Heart left ventricle (tissue), 16 donors: ENCODE measurements at places on chromosomes 5 and 9. TPM values are rescaled to one million over a fixed set of nuclear protein-coding genes. Genes with fewer than 3 reads are reported as not detected.

DNA sequence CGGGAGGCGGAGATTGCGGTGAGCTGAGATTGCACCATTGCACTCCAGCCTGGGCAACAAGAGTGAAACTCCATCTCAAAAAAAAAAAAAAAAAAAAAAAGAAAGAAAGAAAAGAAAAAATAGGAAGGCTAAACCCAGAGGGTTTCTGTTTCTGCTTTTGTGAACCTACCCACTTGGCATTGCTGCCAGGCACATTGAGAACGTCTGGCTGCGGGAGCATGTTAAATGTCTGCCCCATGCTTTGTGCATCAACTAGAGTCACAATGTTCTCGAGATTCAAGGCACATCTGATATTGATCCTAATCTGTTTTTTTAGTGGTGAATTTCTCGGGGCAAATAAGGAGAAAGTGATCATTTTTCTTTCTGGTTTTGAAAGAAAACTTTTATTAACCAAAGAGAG is 2.8 kb downstream of the SLC25A25 start:
- no peak for DNase-seq

- DNase-seq, result peak; percentile 97
Observed at GRCh38 chr9:135961277-135961715, at the start of gene UBAC1. Gene UBAC1 (minus strand): TSS chr9:135961373. CDS start chr9:135961162, 211 bp downstream.

DNA sequence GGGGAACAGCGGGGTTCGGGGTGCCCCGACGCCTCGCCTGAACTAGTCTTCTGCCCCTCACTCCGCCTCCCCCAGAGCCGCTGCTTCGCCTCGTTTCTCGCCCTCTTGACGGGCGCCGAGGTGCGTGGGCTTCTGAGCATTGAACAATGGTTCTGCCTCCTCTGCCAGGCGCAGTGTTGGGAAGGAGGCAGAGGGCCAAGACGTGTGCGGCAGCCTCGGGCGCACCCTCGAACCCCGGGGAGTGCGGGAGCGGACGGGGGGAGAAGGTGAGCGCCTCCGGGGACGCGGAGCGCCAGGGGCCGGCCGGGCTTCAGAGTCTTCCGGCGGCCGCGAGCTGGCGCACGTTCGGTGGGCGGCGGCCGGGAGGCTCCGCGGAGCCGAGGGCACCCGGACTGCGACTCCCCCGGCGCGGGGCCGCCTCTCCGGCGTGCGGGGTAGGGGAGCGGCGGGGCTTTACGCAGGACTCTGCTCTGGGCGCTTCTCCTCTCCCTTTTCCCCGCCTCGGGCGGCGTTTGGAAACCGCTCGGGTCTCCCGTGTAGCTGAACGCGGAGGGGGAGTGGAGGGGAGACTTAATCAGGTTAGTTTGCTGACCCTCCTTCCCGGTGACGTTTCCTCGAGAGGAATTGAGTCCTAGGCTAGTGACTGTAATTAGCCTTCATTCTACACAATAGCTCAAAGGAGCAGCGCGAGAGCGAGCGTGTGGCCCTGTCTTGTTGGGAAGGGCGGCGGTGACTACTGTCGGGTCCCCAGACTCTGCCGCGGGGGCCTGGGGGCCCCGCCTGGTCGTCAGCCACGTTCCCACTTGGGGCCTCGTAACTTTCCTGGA is 1.1 kb downstream of the VLDLR start:
- peak; percentile 20 for DNase-seq

Gene LCN9
- total RNA-seq, result not detected

Gene PFN3
- total RNA-seq, result not detected

Gene EXD3
- total RNA-seq, result 7.8 TPM

GRCh38 chr9:78618735-78619134 is 321.8 kb downstream of the PSAT1 start:
- DNase-seq, result no peak

Gene CSNK1A1
- 210 TPM for total RNA-seq

GRCh38 chr9:97041898-97042297 is 3.0 kb upstream of the CTSV start:
- DNase-seq, result no peak

Gene NR5A1
- total RNA-seq, result not detected

- no peak for DNase-seq
Observed at GRCh38 chr9:93591301-93592007, 15.1 kb downstream of the PHF2 start.

Gene GABRA1
- not detected for total RNA-seq

- no peak for DNase-seq
Observed at GRCh38 chr5:99614888-99615287, 686.1 kb upstream of the CHD1 start.

- DNase-seq, result no peak
Observed at GRCh38 chr5:158435161-158435616, 576.2 kb upstream of the CLINT1 start.

Gene SLC6A18
- not detected for total RNA-seq

- DNase-seq, result no peak
Observed at GRCh38 chr9:109963079-109963478, 183.1 kb downstream of the PALM2AKAP2 start.

GRCh38 chr5:37553720-37554404 is 174.7 kb downstream of the WDR70 start:
- no peak for DNase-seq

GRCh38 chr9:61674465-61674864 is 484.6 kb downstream of the SPATA31A7 start:
- no peak for DNase-seq

Gene PRUNE2
- total RNA-seq, result 0.82 TPM

DNA sequence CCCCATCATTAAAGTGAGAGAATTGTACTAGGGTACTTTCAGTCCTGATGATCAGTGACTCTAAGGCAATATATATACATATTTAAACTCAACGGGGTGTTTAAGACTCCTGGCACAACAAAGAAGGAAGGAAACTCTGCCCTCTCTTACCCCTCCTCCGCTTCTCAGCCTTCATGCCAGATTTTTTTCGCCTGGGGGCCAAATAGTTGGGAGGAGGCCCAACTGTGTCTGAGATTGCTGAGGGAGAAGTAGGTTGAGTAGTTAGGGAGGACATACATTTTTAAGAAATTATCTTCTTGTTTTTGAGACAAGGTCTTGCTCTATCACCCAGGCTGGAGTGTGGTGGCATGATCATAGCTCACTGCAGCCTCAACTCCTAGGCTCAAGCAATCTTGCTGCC is 127.7 kb upstream of the SHB start:
- no peak for DNase-seq

- DNase-seq, result no peak
Observed at GRCh38 chr5:118185018-118185417, 803.3 kb downstream of the DTWD2 start.

DNA sequence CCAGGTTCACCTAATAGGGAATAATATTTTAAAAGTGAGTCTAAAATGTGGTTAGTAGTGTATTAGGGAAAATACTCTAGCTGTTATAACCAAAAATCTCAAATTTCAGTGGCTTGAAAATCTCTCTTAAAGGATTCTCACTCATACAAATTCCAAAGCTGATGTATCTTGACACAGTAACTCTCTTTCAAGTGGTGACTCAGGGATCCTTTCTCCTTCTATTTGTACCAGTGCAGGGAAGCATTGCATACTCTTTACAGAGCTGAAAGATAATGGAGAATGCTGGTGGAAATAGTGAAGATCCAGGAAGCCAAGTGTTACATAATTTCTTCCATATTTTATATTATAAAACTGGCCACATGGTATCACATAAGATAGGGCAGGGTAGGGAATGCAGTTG is 560.2 kb upstream of the CDH9 start:
- no peak for DNase-seq

Gene SLC36A3
- not detected for total RNA-seq

Gene NMUR2
- total RNA-seq, result not detected

- DNase-seq, result no peak
Observed at GRCh38 chr5:54996466-54996865, 11.1 kb upstream of the ESM1 start.

DNA sequence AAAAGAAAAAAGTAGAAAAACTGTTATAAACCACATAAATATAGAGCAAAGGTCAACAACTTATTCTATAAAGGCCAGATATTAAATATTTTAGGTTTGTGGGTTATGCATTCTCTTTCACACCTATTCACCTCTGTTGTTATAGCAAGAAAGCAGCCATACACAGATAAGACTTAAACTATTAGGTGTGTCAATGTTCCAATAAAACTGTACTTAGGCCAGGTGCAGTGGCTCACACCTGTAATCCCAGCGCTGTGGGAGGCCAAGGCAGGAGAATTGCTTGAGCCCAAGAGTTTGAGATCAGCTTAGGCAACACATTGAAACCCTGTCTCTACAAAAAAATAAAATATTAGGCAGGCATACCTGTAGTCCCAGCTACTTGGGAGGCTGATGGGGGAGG is 314.7 kb downstream of the BNC2 start:
- DNase-seq, result no peak

GRCh38 chr5:61290791-61291210 is 41.3 kb upstream of the ZSWIM6 start:
- no peak for DNase-seq

- DNase-seq, result no peak
Observed at GRCh38 chr5:75412111-75412990, 75.3 kb downstream of the HMGCR start.

Gene MAMDC2
- 3.7 TPM for total RNA-seq

Gene CDX1
- not detected for total RNA-seq

Gene FAM170A
- total RNA-seq, result not detected

DNA sequence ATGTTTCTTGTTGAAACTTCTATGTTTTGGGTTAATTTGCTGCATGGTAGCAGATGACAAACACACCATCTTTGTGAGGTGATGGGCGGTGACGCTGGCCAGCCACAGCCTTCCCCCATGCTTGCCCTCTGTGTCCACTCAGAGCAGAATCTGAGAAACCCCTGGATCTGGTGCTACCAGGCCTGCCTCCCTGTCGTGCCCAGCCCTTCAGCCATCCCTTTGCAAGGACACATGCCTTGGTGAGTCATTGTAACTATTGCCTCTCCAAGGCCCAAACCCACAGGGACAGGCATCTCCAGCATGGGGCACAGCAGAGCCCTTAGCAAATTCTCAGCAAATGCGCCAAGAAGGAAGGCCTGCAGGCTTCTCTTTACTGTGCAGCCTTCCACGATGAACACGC is 48.1 kb upstream of the FCN1 start:
- no peak for DNase-seq

GRCh38 chr5:95718203-95718602 is 12.9 kb upstream of the RHOBTB3 start:
- no peak for DNase-seq

DNA sequence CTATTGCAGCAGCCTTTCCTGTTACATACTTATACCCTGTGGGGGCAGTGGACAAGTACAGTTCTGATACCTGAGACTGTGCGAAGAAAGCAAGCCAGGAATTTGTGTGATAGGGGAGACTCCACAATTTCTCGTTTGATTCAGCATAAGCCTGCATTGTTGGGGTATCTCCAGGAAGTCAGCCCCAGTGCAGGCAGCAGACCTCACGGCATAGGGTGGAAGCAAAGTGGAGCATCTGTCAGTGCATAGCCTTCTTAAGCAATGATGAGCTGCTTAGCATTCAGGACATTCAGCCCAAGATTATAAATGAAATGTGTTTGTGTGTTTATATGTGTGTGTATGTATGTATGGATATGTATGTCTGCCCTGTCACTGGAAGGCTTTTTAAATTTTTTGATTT is 157.0 kb downstream of the SH3GL2 start:
- DNase-seq, result no peak

Gene SLC27A6
- 33.5 TPM for total RNA-seq

GRCh38 chr5:6729386-6730310 is 16.4 kb downstream of the TENT4A start:
- DNase-seq, result no peak

DNA sequence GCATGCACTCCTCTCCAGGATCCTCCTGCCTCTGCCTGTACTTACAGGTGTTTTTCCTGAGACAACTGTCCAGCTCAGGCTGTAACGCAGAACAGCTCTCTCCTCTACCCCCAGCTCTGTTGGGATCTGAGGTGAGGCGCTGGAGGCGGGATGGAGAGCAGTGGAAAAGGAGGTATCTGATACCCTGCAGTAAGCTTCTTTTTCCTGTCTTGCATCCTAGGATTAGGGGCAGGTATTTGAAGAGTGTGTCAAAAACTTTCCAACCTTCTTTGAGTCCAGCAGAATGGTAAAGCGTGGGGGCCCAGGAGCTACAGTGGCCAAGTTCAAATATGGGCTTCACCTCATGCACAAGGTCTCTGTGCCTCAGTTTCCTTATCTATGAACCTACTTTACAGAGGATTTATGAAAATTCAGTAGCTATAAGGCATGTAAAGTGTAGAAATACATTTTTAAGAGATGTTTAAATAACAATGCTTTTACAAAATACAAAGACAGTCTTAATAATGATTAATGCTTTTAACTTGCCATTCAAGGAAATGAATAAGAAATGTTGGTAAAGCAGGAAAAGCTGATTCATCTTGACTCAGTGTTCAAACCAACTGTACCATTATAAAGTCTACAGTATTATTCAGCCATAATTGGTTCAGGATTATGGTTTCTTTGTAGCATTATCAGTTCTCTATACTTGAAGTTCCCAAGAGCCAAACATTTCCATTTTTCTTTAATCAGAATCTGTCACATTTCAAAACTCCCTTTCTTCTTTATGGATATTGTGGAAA is 26.1 kb downstream of the MAP1B start:
- DNase-seq, result no peak

DNA sequence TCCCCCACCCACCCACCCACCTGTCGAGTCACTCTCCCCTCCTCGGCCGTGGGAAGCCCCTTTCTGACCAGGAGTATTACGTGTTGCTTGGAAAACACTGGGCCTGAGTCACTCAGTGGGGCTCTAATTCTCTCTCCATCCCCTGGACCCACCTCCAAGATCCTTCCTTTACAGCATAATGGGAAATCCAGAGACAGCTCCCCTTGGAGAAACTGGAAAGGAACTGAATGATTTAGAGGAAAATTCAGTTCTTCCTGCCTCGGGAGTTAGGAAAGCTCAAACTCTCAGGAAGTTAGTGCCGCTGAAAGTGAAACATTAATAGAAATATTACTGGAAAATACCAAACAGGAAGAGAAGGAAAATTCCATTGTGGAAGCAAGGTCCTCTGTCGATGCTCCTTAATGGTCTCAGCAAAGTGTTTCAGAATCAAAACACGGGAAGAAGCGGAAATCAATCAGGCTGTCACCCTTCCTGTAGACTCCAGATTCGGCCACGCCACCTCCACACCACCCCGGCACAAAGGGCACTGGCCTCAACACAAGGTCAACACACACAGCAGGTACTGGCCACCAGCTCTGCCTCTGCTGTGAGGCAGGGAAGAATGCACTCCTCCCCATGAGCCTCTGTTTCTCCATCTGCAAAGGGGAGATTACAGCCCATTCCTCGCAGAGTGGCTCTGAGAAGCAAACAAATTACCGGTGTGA is 9.6 kb downstream of the SHB start:
- no peak for DNase-seq

- DNase-seq, result no peak
Observed at GRCh38 chr5:165139721-165140120, 1634.3 kb downstream of the MAT2B start.
